ENCODE measurements at places on chromosomes 7 and 10.

GRCh38 chr7:24755541-24756407 lies 1.5 kb downstream of the GSDME start:
- no peak for DNase-seq

DNA sequence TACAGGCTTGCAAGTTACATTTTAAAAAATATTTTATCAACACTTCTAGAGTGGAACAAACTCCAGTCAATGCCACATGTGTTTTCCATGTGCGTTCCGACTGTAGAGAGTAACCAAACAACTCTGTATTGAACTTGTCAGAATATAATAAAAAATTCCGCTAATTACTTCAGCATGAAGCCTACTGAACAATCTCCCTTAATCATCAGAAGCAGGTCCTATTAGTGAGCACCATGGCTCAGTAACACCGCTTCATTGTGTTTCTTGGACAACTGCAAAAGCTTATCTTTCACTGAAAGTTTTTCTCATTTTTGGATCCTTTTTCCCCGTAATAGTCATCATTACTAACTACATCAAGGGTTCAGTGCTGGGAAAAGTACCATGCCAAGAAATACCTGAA lies 117.0 kb downstream of the MKX start:
- no peak for DNase-seq

DNA sequence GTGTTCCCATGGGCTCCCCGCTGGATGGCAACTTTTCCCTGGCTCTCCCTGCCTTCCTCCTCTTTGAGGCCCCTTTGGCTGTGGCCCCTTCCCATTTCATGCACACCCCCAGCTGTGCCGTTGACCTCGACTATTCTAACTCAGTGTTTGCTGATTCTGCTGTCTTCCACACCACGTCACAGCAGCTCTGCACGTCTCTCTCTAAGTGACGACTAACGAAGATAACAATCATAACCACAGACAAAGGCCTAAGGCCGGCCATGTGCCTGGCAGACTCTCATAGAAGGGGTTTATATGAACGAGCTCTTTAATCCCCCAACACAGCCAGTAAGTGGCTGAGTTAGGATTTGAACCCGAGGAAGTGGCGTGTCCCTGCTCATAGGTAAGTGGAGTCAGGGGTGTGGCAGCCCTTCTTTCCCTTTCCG lies 151.5 kb upstream of the SHH start:
- no peak for DNase-seq

GRCh38 chr7:31445686-31446355 lies 68.1 kb upstream of the ITPRID1 start:
- no peak for DNase-seq

GRCh38 chr10:124646483-124647352 lies 97.5 kb downstream of the FAM53B start:
- DNase-seq = no peak

DNA sequence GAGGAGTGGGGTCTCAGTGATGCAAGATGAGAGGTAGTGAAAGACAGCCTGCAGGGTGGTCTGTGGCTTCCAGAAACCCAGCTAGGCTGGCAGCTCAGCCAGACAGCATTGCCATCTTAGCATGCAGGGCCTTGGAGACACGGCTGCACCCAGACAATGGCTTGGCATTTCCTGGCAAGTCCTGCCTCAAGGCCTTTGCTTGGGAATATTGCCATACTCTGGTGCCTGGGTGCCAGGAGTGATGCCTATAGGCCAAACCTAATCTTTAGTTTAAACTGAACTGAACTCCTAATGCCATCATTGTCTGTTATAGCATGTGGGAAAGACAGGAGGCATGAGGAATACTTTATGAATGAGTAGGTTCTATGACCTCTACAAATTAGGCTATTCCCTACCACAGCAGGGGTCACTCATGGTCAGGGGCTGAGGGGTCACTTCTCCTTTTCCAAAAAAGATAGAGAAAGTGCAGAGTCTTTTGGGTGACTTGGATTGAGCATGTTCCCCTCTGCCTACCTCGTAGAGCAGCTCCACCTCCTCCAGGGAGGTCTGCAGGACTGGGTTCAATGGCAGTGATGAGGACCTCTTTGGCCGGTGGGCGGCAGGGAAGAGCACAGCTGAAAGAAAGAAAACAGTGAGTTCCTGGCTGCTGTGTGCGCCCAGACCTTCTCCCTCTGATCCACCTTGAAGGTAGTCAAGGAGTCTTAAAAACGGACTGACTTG lies 8.8 kb upstream of the SLC13A4 start:
- no peak for DNase-seq

GRCh38 chr10:37860494-37861190 lies 3.2 kb upstream of the ZNF248 start:
- no peak for DNase-seq

DNA sequence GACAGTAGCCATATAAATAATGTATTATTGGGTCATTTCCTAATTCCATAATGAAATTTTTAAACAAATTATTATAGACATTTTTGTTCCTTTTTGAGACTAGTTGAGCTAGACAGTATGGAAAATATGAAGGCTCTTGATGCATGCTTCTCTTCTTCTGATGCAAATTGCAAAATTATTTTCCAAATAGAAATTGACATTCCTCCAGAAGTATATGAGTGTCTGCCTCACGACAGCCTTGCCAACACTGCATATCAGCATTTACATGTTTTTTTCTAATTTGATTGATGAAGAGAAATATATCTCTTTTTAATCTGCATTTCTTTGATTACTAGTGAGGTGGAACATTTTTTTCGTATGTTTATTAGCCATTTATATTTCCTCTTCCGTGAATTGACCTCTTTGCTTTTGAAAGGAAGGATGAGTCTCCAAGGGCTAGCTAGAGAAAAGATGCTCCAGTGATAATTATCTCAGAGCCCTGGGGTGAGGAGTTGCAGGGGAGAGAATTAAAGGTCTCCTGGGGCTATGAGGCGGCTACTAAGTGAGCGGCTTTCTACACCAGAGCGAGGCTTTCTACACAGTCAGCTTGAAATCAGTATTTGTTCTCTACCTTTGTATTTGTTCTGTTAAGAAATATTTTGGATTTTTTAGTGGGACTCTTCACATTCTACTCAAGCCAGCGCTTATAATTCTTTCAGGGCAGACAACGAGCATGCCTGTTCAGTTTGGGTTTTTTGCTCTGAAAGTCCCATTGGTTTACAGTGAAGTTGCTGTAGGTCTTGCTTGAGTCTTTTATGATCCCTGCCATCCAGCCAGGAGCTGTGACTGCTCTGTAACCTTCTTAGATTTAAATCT lies 712.2 kb upstream of the GALNT17 start:
- peak; percentile 46 for DNase-seq

DNA sequence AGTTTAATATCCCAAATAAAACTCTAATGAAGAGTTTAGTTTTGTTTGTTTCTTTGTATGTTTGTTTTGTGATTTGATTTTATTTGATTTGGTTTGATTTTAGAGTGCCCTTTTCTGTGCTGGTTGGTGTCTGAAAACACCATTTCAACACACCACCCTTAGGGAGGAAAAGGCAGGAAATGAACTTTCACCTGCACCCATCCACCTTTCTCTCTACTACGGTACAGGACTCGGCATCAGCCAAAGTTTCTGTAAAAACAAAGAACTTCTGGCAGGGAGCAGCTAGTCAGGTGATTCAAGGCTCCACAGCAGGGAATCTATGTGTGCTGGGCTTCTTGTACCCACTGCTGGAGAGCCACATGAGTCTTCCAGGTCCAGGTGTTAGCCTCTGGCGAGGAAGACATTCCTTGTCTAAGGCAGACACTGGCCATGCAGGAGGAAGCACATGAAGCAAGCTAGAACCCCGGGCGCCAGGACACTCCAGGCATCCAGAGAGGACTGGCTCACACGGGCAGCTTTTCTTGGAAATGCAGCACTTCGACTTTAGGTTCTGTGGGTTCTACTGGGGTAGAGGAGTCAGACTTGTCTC lies 22.1 kb upstream of the STK17A start:
- no peak for DNase-seq

GRCh38 chr10:86389441-86390193 lies 23.0 kb upstream of the GRID1 start:
- peak; percentile 82 for DNase-seq

GRCh38 chr10:43808136-43808535 lies 159.5 kb upstream of the ZNF32 start:
- no peak for DNase-seq

DNA sequence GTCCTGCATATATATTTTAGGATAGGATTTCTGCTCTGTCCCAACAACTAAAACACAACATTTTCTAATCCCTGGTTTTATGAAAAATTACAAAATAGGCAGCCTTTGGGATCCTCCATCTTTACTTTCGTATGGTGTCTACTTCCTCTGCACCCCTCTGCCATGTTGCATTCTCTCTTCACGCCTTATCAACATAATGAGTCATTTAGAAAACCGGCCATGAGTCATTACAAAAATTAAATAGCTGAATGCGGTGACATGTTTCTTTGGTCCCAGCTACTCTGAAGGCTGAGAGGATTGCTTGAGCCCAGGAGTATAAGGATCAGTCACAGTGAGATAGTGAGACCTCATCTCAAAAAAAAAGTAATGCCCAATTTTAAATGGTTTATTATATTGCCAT lies 148.1 kb upstream of the CELF2 start:
- DNase-seq = no peak

DNA sequence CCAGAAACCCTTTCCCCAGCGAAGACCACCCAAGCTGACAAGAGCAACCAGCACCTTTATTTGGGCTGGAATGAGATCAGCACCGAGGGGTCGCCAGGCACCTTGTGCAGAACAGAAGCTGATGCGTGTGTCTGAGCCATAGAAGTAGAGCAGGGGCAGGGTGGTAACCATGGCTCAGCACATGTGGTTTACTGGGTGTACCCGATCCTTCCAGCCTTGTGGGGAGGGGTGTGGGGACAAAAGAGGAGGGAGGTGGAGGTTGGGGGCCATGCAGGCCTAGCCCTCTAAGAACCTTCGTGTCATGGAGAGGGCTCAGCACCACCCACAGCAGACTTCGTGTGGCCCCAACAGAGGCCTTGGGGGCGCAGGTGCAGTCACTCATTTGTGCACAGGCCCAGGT lies 84.0 kb upstream of the GTF2I start:
- no peak for DNase-seq

DNA sequence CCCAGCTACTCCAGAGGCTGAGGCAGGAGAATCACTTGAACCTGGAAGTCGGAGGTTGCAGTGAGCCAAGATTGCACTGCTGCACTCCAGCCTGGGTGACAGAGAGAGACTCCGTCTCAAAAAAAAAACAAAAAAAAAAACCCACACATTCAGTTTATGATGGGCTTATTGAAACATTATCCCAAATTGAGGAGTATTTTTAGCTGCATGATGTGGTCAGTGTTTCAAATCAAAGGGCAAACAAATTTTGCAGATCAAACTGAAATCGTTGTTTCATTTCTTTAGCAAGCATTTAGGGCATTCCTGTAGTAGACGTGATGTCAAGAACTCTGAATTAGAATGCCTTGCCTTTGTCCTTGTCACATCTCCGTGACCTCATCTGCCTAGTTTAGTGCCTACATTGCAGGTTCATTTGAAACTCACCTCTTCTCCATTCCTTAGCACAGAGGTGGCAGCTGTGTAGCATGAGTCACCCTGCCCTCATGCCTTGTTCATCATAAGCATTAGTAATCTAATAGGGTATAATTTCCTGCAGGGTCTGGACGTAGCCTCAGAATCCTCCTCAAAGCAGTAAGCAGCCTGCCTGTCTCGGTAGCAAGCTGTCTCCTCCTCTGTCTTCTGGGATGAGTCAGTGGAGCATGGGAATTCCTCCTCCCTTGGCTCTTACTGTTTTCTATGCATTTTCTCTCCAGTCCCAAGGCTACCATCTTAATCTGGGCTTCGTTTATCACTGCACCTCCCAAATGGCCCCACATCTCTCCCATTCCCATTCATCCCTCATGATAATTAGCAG lies 73.8 kb downstream of the CUL1 start:
- peak; percentile 11 for DNase-seq

GRCh38 chr10:733086-733485 lies 43.6 kb upstream of the DIP2C start:
- DNase-seq = no peak

- DNase-seq = no peak
These were observed 74.2 kb upstream of the INSIG1 start for GRCh38 chr7:155223503-155223902.

- DNase-seq = no peak
These were observed 84.5 kb downstream of the SRPK2 start for GRCh38 chr7:105304040-105304895.

All from retina (tissue), 1 donor.